ENCODE measurements at places on chromosomes 4 and X.

DNA sequence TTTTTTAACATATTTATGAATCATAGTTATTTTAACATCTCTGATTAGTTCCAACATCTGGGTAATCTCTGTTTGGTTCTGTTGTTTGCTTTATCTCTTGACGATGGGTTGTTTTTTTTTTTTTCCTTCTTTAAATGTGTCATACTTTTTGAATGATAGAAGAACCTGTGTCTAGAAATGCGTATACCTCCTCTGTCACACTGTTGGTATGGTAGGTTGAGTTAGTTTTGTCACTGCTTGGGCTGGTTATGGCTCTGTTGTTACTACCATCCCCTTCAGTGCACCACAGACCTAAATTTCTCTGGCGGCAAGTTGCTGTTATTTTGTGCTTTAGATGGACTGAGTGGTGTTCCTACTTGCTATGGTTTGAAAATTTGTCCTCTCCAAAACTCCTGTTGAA lies 16.8 kb downstream of the STIM2 start:
- no peak for DNase-seq

GRCh38 chr4:86184216-86184900 lies 175.5 kb downstream of the MAPK10 start:
- DNase-seq = no peak

DNA sequence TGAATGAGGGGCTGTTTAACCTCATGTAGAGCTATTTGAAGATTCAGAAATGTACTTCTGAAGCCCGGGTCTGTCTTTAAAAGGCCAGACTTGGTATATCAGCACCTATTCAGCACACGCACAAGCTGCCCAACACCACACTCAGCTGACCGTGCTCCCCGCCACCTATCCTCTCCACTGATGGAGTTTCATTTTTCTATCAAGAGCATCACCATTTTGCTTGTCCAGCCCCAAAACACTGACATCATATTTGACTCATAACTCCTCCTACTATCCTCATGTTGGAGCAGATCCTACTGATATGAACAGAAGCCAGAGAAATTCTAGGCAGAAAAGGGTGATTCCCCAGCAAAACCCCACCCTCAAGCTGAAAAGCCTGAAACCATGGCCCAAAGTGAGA lies 100.3 kb downstream of the SORBS2 start:
- DNase-seq = no peak

- no peak for DNase-seq
Measured at GRCh38 chr4:43843501-43843900, 605.1 kb downstream of the KCTD8 start.

- DNase-seq = no peak
Measured at GRCh38 chr4:11488657-11489452, 60.2 kb upstream of the HS3ST1 start.

GRCh38 chr4:1208266-1208961 lies 36.0 kb upstream of the SPON2 start:
- DNase-seq = no peak

All from H9 (cell line).